Activated CD4-positive, alpha-beta memory T cell treated with anti-CD3 and anti-CD28 coated beads, Interleukin-2, amount 10 ng/mL, durations not matched to agents 7 days and 5 days (primary cell): ENCODE measurements at places on chromosomes 2 and 18. TPM values are rescaled to one million over a fixed set of nuclear protein-coding genes. Genes with fewer than 3 reads are reported as not detected.

DNA sequence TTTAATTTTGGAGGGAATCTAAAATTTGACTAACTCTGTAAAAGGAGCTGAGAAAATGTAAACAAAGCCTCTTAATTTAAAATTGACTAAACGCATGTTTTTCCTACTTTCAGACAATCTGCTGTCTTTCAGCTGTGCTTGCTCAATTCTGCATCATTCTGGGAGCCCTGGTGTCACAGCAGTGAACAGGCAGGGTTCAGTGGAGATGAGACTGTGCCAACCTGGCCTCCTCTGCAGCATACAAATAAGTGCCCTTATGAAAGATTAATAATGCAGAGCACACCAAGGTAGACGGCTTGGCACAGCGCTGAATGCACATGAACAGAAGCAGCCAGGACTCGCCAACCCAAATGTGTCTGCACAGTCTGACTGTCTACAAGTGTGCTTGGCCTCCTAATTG lies 222.0 kb upstream of the CHAC2 start:
- H3K27ac ChIP-seq = no peak overlapping the region
- no peaks in the 10 kb centered on the region for H3K4me1 ChIP-seq
- no peaks in the 10 kb centered on the region for H3K36me3 ChIP-seq
- H3K27me3 ChIP-seq = no peaks in the 10 kb centered on the region
- no peak overlapping the region for H3K4me3 ChIP-seq
- no peak for DNase-seq

- no peaks in the 10 kb centered on the region for H3K4me1 ChIP-seq
- H3K4me3 ChIP-seq = no peak overlapping the region
- no peaks in the 10 kb centered on the region for H3K36me3 ChIP-seq
- H3K27ac ChIP-seq = no peak overlapping the region
Observed at GRCh38 chr2:144048631-144049060, 471.3 kb downstream of the ZEB2 start.

TRIM43 gene
- 0.43 TPM for total RNA-seq

- no peak overlapping the region for H3K27ac ChIP-seq
- H3K27me3 ChIP-seq = peaks cover 28% of the 10 kb centered on the region
- H3K4me1 ChIP-seq = peaks cover 11% of the 10 kb centered on the region
- no peak for DNase-seq
- no peak overlapping the region for H3K4me3 ChIP-seq
Observed at GRCh38 chr2:168323529-168324021, 76.2 kb upstream of the STK39 start.
